Stimulated activated CD4-positive, alpha-beta T cell treated with anti-CD3 and anti-CD28 coated beads, Interleukin-1b, Interleukin-23, amount 100 ng/mL, for 1 hour (primary cell): ENCODE measurements at places on chromosomes 3 and 15.

- no peak for DNase-seq
These were observed 148.1 kb downstream of the EEFSEC start for GRCh38 chr3:128301186-128302023.

DNA sequence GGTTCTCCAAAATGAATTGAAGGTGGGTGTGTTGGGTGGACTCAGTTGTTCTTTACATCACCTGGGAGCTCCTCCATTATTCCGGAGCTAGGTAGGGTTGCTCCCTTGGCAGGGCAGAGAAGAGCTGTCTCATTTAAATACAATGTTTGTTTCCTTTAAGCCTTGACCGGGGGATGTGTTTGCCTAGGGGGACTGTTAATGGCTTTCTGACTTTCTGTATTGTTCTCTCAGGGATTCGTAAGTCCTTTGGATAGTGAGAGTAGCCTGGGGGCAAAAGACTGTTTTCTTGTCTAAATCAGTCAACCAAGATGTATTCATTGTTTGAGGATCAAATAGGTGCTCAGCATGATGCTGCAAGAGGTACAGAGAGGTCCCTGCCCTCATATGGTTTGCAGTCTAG is 71.1 kb downstream of the CDAN1 start:
- no peak for DNase-seq

DNA sequence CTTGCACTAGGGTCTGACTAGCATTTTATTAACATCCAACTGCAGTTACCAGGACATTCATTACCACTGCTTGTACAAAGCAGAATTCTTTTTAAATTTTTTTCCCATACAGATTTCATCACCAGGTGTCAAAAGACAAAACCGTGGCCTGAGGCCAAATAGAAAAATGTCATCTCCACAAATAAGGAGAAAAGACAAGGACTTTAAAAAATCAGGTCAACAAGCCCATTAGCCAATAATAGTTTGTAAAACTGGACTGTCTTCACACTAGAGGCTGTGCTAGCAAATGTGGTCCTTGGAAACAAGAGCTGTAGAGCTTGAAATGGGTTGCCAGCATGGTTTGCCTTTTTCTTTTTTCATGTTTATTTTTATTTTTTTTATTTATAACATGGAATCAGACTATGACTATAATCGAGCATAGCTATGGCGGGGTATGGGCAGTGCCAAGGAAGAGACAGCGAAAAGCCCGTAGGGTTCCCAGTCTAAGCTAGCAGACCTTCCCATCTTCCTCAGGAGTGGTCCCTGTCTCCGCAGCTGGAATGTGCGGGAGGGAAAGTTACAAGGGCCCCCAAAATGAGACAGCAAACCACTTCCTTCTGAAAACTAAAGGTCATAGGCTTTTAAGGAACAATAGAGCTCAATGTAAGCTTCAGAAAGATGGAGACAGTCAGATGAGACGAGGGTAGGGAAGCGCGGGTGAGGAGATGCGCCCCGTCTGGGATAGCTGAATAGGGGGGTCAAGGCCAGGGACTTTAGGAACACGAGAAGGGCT is 1.5 kb downstream of the PTPN9 start:
- DNase-seq, result no peak

- no peak for DNase-seq
These were observed 46.9 kb upstream of the GADL1 start for GRCh38 chr3:30941342-30941741.

DNA sequence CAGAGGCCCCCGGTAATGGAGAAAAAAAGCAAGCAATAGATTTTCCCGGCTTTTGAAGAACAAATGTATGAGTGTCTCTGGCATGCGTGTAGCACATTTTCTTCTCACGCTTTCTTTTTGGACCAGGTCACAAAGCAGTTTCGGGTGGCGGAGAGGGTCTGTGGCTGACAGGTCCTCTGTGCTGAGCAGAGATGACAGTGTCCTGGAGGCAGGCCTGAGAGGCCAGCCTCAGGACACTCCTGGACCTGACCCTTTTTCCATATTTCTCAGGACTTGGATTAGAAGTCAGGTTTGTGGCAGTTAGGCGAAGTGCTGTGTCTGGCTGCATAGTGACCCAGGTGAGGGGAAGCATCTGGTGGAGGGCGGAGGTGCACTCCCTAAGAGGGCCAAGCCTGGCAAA is 52.9 kb downstream of the KLF13 start:
- DNase-seq, result no peak

DNA sequence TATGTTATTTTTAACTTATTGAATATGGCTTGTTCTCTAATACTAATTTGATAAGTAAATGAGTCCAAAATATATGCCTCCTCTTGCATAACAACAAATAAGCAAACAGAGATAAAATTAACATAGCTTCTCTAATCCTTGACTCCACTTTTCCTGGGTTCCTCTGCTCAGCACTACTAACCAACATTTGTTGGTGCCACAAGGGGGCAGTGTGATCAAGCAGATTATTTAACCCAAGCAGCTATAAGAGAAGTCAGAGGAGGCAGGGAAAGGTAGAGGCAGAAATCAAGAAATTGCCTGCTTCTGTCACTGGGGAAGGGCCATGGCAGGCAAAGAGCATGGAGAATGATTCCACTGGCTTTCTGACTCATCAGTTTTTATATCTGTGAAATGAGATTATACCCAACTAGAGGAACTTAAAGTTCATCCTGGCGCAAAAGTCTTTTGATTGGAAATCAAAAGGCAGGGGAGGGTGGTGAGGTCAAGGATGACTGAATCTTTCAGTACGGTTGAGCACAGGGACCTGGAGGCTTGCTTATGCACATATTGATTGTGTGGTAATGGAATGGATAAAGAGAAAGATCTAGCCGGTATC is 152.2 kb downstream of the IGSF11 start:
- peak; percentile 30 for DNase-seq

- no peak for DNase-seq
These were observed 78.9 kb downstream of the CPN2 start for GRCh38 chr3:194272221-194272620.

GRCh38 chr15:92677999-92678398 is 22.4 kb upstream of the FAM174B start:
- no peak for DNase-seq

DNA sequence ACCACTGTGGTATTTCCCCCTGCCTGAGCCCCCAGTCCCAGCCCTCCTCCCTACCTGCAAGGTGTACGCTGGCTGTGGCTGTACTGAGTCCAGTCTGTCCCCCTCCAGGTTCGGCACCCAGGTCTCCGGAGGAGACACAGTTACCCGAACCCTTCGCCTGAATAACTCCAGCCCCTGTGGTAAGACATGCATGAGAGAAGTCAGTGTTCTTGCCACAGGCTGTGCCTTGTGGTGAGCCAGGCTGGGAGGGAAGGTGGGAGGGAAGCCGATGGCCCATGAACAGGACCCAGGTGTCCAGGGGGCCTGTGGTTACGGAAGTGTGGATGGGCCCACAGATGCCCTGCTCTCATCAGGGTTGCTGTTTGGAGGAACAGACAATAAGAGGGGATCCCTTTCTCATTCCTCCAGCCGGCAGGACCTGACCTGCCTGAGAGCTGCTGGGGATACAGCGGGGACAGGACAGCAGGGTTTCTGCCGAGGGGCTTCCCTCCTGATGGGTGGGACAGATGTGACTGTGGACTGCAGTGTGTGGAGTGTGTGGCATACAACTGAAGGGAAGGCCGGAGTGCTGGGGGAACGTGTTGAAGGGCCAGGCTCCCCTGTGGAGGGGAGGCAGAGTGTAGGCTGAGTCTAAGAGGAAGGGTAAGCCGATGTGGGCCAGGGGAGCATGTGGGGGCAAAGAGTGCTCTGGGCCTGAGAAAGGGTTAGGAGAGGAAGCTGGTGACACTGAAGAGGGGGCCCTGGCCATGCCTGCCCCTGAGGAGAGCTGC is 21.9 kb downstream of the ACAA1 start:
- no peak for DNase-seq
